ENCODE measurements at places on chromosomes 7 and 10.

- peak overlapping the region; percentile 59 for H3K4me3 ChIP-seq
- peaks cover 55% of the 10 kb centered on the region for H3K4me1 ChIP-seq
- H3K27ac ChIP-seq: peak overlapping the region; percentile 90
- DNase-seq: peak; percentile 30
These were observed 102.1 kb downstream of the OSBPL3 start for GRCh38 chr7:24877790-24878311.

- no peaks in the 10 kb centered on the region for H3K4me1 ChIP-seq
- H3K4me3 ChIP-seq: no peak overlapping the region
- no peak overlapping the region for H3K27ac ChIP-seq
- no peaks in the 10 kb centered on the region for H3K27me3 ChIP-seq
These were observed 40.8 kb downstream of the ZNF138 start for GRCh38 chr7:64834989-64835388.

- H3K27ac ChIP-seq: no peak overlapping the region
- H3K27me3 ChIP-seq: no peaks in the 10 kb centered on the region
- no peaks in the 10 kb centered on the region for H3K36me3 ChIP-seq
- H3K4me3 ChIP-seq: no peak overlapping the region
These were observed 56.4 kb downstream of the SGMS1 start for GRCh38 chr10:50567384-50567783.

DNA sequence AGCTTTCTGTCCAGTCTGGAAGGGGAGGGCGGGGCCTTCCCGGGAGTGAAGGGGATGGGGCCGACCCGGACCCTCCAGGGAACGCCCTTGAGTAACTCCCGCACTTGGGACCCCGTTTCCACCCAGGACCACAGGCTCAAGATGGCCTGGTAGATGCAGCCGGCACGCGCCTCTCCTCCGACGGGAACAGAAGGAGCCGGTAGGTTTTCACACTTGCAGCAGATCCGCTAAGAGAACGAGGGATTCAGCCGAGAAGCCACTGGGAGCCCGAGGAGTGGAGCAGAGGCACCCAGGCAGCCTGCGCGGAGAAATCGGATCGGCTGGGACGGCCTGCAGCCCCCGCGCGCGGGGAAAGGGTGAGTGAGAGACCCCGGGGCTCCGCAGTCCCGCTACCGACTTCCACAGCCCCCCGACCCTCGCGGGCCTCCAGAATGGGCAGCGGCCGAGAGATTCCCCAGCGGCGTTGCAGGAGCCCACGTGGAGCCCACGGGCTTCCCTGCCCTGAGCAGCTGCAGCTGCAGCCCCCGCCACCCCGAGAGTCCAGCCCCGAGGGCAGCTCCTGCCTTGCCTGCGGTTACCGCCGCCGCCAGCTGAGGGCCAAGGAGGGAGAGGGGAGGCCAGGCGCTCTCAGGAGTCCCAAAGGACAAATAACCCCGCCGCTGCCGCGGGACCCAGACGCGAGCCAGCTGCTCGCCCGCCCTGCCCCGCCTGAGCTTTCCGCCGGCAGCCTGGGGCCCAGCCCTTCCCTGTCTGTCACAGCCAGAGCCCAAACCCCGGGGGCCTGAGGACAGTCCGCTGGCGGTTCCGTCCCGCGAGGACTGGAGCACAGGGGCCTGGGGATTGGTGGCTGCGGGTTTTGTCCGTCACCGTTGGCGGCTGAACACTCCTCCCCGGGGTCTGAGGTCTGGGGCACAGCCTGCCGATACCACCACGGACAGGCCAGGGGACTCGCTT, 21.8 kb downstream of the IFT22 start:
- peaks cover 56% of the 10 kb centered on the region for H3K27me3 ChIP-seq
- peaks cover 18% of the 10 kb centered on the region for H3K36me3 ChIP-seq
- H3K4me3 ChIP-seq: peak overlapping the region; percentile 16
- DNase-seq: no peak
- no peaks in the 10 kb centered on the region for H3K4me1 ChIP-seq
- no peak overlapping the region for H3K27ac ChIP-seq

Data from activated T-cell treated with anti-CD3 and anti-CD28 coated beads, Interleukin-2, amount 50 U/mL, for 72 hours (primary cell).